A549 (cell line): ENCODE measurements at places on chromosomes 11 and 22. TPM values are rescaled to one million over a fixed set of nuclear protein-coding genes. Genes with fewer than 3 reads are reported as not detected.

The MYO7A gene
- polyA plus RNA-seq = 1.4 to 2.7 TPM (median 2.1 TPM) in 3 replicates

The PRAME gene
- polyA plus RNA-seq = 112 to 143 TPM (median 130 TPM) in 3 replicates

The PICK1 gene
- 15.6 to 16.1 TPM (median 16.0 TPM) in 3 replicates for polyA plus RNA-seq

The B4GALNT4 gene
- 20.4 to 28.0 TPM (median 27.5 TPM) in 3 replicates for polyA plus RNA-seq

The SCARF2 gene
- polyA plus RNA-seq = 0.47 to 0.66 TPM (median 0.59 TPM) in 3 replicates

DNA sequence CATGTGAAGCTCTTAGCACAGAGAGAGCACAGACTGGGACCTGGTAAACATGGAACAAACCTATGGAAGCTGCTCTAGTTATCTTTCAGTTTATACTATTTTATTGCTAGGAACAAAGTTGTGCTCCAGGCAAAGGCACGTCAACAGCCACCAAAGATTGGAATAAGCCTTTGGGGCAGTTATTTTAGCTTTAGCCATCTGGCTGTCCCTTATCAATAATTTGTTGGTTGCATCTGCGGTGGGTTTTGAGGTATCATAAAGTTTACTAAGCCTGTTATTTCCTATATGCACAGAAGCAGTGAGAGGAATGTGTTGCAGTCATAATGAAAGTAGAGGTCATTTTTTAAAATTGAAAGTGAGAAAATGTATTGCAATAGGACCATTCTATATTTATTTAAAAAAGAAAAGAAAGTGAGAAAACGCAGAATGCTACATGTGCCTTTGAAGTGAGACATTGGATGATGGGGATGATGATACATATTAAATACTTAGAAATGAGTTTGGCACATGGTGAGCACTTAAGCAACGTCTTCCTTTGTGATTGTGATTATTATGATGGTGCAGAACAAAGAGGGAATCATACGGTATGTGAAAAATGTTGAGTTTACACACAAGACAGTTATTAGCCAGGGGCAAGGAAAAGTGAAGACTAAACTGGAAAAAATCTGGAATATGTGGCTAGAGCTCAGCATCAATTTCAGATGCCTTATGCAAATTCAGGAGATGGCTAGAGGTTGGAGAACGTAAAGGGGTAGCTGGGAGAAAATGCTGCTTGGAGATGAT, 58.3 kb downstream of the PRR5L start:
- no peak for DNase-seq

GRCh38 chr11:9001736-9002135, 2.1 kb downstream of the NRIP3 start:
- no peak for DNase-seq

- DNase-seq = no peak
These were observed 48.4 kb upstream of the MRGPRX1 start for GRCh38 chr11:18987454-18988231.
